ENCODE measurements at places on chromosomes 1 and 21. TPM values are rescaled to one million over a fixed set of nuclear protein-coding genes. Genes with fewer than 3 reads are reported as not detected.

The AADACL3 gene
- not detected for polyA plus RNA-seq

The SLFNL1 gene
- polyA plus RNA-seq, result 3.7 TPM

The NEGR1 gene
- polyA plus RNA-seq, result 1.3 TPM

The PLEKHN1 gene
- polyA plus RNA-seq, result 2.0 TPM

The TSPAN2 gene
- polyA plus RNA-seq, result 1.5 TPM

The PCP4L1 gene
- polyA plus RNA-seq, result 6.9 TPM

The LCE2C gene
- not detected for polyA plus RNA-seq

The DMBX1 gene
- not detected for polyA plus RNA-seq

The SERPINC1 gene
- polyA plus RNA-seq, result 0.08 TPM

The MAP1LC3C gene
- 0.29 TPM for polyA plus RNA-seq

The NFASC gene
- polyA plus RNA-seq, result 2.8 TPM

GRCh38 chr1:212186427-212187207, 98.6 kb upstream of the PPP2R5A start:
- H3K4me3 ChIP-seq, result no peak overlapping the region
- H3K4me1 ChIP-seq, result no peaks in the 10 kb centered on the region
- H3K27me3 ChIP-seq, result no peaks in the 10 kb centered on the region
- H3K27ac ChIP-seq, result peak overlapping the region; percentile 83
- H3K36me3 ChIP-seq, result no peaks in the 10 kb centered on the region
- no peak for DNase-seq

DNA sequence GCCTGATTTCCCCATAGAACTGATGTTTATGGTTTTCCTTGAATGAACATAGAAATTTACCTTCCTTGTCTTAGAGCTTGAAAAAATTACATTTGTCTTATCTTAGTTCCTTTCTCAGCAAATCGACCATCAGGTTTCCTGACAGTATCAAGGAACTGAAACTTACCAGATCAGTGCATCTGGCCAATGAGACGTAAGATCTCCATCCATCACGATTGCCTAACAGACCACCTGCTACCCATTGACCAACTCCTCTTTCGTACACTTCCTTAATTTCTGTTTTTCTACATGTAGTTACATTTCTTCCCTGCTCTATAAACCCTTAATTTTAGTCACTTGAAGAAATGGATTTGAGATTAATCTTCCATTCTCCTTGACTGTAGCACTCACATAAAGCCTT, 57.4 kb upstream of the TMPRSS15 start:
- DNase-seq, result no peak
- H3K4me1 ChIP-seq, result no peaks in the 10 kb centered on the region
- H3K27ac ChIP-seq, result no peak overlapping the region
- no peaks in the 10 kb centered on the region for H3K36me3 ChIP-seq
- no peak overlapping the region for H3K4me3 ChIP-seq

DNA sequence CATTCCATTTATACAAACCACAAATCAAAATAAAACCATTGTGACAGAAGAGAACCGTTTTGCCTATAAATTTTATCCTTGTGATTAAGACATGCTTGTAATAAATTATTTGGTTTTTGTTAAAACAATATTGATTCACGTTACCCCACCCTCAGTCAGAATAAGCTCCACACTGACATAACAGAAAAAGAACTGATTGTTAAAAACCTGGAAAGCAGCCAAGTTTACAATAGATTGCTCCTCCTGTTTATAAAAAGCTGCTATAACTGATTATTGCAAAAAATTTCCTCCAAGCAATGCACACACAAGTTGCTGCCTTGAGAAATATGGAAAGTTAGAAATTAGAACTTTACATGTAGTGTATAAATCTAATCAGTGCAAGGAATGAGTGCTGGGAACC, 263.5 kb downstream of the SETD4 start:
- H3K4me3 ChIP-seq, result no peak overlapping the region
- peak; percentile 39 for DNase-seq
- no peaks in the 10 kb centered on the region for H3K36me3 ChIP-seq
- H3K27ac ChIP-seq, result no peak overlapping the region
- no peaks in the 10 kb centered on the region for H3K27me3 ChIP-seq
- H3K4me1 ChIP-seq, result peaks cover 10% of the 10 kb centered on the region

DNA sequence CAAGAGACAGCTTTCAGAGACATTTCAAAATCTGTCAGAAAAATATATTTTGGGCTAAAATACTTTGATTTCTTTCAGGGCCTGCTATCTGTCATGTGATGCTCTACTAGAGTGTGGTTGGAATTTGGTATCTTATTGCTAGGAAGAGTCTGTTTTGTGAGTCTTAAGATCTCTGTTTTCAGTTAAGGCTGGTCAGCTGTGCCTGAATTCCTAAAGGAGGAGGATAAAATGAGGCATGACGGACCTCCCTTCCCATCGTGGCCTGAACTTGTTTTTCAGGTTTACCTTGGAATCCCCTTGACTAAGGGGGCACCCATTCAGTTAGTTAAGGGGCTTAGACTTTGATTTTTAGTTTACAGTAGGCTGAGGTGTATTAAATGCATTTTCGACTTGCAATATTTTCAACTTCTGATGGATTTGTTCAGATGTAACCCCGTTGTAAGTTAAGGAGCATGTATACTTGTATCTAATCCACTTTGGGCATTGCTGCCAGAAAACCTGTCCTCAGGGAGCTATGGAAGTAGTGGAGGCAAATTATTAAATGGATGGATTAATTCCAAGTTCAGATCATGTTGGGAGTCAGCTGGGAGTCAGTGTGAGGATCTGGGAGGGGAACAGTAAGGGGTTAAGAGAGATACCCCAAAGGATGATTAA, 18.3 kb downstream of the CAPN2 start:
- no peak overlapping the region for H3K27ac ChIP-seq
- no peak overlapping the region for H3K4me3 ChIP-seq
- no peaks in the 10 kb centered on the region for H3K27me3 ChIP-seq
- peak; percentile 73 for DNase-seq

- no peaks in the 10 kb centered on the region for H3K36me3 ChIP-seq
- no peak for DNase-seq
- H3K4me3 ChIP-seq, result no peak overlapping the region
- no peaks in the 10 kb centered on the region for H3K4me1 ChIP-seq
Observed at GRCh38 chr1:205858141-205858961, 8.4 kb upstream of the PM20D1 start.

DNA sequence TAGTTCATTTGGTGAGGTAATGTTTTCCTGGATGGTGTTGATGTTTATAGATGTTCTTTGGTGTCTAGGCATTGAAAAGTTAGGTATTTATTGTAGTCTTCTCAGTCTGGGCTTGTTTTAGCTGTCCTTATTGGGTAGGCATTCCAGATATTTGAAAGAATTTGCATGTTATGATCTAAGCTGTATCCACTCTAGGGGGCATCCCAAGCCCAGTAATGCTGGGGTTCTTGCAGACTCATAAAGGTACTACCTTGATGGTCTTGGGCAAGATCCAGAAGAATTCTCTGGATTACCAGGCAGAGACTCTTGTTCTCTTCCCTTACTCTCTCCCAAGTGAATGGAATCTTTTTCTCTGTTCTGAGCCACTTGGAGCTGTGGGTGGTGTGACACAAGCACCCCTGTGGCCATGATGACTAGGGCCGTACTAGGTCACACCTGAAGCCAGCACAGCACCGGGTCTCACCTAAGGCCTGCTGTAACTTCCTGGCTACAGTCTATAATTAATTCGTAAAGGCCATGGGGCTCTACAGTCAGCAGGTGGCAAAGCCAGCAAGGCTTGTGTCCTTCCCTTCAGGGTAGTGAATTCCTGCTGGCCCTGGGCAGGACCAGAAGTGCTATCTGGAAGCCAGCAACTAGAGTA, 74.8 kb upstream of the PDE4B start:
- DNase-seq, result no peak
- H3K27me3 ChIP-seq, result no peaks in the 10 kb centered on the region
- H3K4me1 ChIP-seq, result no peaks in the 10 kb centered on the region
- H3K36me3 ChIP-seq, result no peaks in the 10 kb centered on the region
- no peak overlapping the region for H3K4me3 ChIP-seq

DNA sequence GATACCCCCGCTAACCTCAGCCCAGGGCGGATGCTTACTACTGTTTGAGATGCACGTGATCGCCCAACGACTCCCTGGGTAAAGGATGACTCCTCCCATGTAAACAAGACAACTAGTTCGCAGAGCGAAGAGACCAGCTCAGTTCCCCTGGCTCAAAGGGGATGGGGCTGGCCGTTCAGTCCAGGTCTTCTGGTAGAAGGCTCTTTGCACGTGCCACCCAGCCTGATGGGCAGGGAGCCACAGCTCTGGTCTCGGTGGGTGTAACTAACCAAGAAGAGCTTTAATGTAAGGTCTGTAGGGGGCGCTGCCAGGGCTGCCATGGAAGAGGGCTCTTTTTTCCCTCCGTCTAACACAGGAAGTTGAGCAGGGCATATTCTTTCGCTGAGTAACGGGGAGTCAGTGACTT, 49.4 kb upstream of the PARP1 start:
- no peaks in the 10 kb centered on the region for H3K4me1 ChIP-seq
- H3K27me3 ChIP-seq, result no peaks in the 10 kb centered on the region
- DNase-seq, result no peak

- H3K4me3 ChIP-seq, result no peak overlapping the region
- DNase-seq, result no peak
- H3K27me3 ChIP-seq, result no peaks in the 10 kb centered on the region
Observed at GRCh38 chr1:162206300-162206699, 136.8 kb downstream of the NOS1AP start.

DNA sequence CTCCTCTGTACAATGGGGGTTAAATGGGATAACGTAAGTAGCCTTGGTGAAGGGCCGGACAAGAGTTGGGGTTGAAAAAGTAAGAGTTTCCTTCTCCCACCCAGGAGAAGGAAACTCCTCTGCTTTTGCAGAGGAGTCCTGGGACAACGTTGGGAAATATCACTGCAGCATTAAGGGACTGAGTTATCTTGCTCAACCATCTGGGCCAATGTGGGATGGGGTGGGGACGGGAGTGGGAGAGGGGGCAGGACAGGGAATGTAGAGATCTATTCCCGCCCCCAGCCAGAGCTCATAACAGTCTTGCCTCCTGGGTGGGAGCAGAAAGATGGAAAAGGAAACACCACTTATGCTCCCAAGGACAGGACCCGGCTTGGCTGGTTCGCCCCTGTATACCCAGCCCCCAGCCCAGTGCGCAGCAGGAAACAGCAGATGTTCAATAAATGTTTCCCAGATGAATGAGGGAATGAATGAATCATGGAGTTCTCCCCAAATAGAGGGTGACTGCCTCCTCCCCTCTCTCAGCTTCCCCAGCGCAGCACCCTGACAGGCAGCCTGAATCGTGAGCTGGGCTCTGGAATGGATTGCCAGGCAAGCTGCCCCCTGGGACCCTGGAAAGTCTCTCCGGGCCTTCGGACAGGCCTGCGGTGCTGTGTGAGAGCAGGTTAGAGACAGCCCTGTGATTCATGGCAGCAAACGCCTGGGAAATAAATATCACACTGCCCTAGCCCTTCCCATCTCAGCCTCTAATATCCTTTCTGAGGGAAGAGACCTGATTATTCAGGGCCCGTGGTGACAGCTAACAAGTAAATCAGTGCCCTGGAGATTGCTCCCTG, 24.8 kb downstream of the FBXO2 start:
- DNase-seq, result no peak
- no peak overlapping the region for H3K4me3 ChIP-seq
- no peaks in the 10 kb centered on the region for H3K27me3 ChIP-seq
- no peaks in the 10 kb centered on the region for H3K4me1 ChIP-seq

- no peaks in the 10 kb centered on the region for H3K36me3 ChIP-seq
- no peak overlapping the region for H3K27ac ChIP-seq
- H3K4me3 ChIP-seq, result no peak overlapping the region
- H3K4me1 ChIP-seq, result peaks cover 4% of the 10 kb centered on the region
- DNase-seq, result no peak
Observed at GRCh38 chr1:2923351-2923750, 97.9 kb upstream of the ACTRT2 start.

DNA sequence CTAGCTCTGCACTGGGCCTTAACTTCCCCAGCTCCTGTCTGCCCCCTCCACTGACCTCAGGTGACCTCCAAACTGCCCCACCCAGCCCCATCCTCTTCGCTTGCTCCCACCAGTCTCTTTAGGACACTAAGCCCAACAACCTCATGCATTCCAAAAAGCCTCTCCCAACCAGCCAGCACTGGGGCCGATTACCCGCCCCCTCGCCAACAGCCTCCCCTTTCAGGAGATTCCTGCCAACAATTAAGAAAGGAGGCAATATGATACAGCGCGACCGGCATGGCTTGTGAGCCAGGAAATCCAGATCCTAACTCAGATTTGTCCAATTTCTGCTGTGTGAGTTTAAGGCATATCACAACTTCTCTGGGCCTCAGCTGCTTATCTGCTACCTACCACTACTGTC, 14.7 kb downstream of the KANK4 start:
- peaks cover 3% of the 10 kb centered on the region for H3K4me1 ChIP-seq
- H3K36me3 ChIP-seq, result no peaks in the 10 kb centered on the region
- no peaks in the 10 kb centered on the region for H3K27me3 ChIP-seq

GRCh38 chr1:25620701-25621350, 4.2 kb downstream of the MAN1C1 start:
- H3K4me3 ChIP-seq, result no peak overlapping the region
- peak overlapping the region; percentile 16 for H3K27ac ChIP-seq
- no peak for DNase-seq
- H3K4me1 ChIP-seq, result peaks cover 4% of the 10 kb centered on the region
- no peaks in the 10 kb centered on the region for H3K27me3 ChIP-seq
- H3K36me3 ChIP-seq, result no peaks in the 10 kb centered on the region

DNA sequence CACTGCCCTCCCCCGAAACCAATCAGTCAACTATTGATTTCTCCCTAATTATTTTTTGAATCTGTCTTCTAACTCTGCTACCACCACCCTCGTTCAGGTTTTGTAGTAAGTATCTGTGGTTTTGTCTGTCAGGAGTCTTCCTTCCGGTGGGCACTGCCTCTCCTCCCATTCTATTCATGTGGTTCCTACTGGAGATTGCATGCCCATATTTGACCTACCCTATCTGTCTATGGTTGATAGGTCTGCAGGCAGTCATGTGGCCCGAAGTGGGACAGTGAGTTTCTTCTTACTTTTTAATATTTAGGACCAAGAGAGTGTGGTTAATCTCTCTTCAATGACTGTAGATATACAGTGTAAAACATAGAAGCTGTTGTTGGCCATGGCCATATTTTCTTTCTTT, 17.8 kb upstream of the MAST2 start:
- no peaks in the 10 kb centered on the region for H3K27me3 ChIP-seq
- H3K4me3 ChIP-seq, result no peak overlapping the region
- no peak for DNase-seq
- H3K27ac ChIP-seq, result no peak overlapping the region

DNA sequence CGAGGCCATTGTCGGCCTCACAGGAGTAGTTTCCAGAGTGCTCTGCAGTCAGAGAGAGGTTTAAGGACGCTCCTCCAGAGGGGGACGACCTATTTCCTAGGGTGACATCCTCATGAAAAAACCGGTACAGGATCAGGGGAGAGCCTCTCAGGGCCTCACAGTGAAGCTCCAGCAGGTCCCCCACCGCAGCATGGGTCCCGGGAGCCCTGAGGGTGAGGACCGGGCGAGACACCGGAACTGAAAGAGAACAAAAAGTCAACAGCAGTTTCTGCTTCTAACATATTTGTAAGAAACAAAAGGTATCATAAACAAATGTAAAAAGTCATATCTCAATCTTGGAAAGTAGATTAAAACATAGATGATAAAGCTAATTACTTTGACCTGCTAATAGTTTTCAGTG, 31.3 kb downstream of the FCRL5 start:
- no peak for DNase-seq
- H3K4me3 ChIP-seq, result no peak overlapping the region
- H3K27ac ChIP-seq, result no peak overlapping the region
- no peaks in the 10 kb centered on the region for H3K36me3 ChIP-seq
- H3K27me3 ChIP-seq, result no peaks in the 10 kb centered on the region
- no peaks in the 10 kb centered on the region for H3K4me1 ChIP-seq

Measured in lung (tissue), 17 donors.